Esophagus squamous epithelium (tissue), 5 donors: ENCODE measurements at places on chromosomes 11 and 22.

GRCh38 chr11:47991266-47991830 lies 11.0 kb downstream of the PTPRJ start:
- no peak for DNase-seq

- DNase-seq: no peak
Observed at GRCh38 chr11:1460986-1461825, 25.4 kb downstream of the MOB2 start.

DNA sequence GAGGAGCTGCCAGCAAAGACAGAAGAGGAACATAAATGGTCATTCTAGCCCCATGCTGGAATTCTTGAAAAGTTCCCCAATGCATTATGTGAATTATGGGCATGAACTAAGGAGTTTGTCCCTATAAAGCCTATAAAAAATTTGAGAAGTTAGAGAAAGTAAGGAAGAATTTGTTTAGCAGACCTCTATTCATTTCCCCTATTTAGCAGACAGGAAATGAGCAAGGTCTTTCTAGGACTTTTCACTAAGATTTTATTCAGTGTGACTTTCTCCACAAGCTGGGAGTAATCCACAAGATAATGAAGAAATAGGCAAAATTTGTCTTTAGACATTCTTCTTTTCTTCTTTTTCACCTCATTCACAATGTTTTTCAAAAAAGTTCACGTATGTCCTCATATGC lies 20.0 kb downstream of the PRRG4 start:
- no peak for DNase-seq

DNA sequence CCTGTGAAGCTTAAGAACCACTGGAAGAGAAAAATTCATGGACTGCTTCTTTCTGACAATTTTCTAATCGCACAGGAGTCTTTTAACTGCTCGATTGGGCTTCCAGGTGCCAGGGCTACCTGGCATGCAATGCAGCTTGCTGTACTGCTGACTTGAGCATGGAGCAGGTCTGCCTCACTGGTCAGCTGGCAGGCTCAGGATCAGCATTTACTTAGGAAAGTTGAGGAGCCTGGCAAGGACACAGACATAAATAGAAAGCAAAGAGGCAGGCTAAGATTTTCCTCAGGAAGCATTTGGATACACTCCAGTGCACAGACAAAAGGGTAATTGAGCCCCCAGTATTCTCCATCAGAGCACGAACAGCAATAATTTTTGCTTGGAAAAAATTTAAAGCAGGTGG lies 163.5 kb downstream of the CSNK2A3 start:
- DNase-seq: no peak

GRCh38 chr11:72238040-72238450 lies 5.9 kb downstream of the PHOX2A start:
- no peak for DNase-seq

DNA sequence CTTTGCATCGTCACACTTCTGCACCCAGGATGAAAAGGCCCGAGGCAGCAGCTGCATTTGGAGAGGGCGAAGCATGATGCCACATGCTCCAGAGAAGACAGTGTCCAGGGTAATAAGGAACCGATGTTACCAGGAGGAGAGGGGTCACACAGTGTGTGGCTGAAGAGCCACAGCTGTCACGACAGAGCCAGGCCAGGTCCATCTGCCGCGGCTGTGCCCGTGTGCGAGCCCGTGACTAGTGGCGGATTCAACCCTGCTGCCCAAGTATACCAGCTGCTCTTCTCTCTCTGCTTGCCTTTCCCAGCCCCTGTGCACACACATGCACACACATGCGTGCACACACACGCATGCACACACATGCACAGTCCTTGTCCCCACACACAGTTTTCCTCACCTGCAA lies 1432.5 kb downstream of the BRD1 start:
- no peak for DNase-seq

- DNase-seq: no peak
Observed at GRCh38 chr11:33931067-33931466, 39.2 kb upstream of the LMO2 start.

DNA sequence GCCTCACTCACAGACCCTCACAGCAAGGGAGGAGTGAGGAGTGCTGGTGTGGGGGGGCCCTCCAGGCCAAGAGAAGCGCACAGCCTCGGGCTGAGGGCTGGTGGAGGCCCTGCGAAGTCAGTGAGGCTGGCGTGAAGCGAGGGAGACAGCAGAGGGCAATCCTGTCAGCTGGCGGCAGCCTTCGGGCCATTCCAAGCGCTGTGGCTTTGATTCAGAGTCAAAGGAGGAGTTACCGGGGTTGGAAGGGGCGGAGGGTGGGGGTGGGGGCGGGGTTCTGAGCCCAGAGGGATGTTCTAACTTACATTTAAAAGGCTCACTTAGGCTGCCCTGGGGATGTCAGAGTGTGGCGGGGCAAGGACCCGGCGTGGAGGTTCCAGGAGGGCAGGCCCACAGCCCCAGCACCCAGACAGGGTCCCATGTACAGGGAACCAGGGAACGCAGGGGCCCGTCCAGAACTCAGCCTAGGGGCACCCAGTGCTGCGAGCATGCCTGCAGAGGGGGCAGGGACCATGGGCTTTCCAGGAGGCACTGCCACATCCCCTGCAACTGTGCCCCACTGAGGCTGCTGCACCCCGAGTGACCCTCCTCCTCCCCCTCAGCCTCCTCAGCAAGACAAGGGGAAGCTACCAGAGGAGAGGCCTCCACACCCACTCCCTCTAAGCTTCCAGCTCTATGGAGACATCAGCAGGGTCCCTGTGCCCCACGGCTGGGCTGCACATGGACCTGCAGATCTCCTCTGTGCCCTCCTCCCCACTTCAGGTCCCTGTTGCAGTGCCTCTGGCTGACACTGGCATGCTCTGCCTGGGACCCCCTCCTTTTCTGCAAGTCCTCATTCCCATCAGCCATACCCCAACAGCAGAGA lies 39.7 kb upstream of the TTLL12 start:
- DNase-seq: no peak

DNA sequence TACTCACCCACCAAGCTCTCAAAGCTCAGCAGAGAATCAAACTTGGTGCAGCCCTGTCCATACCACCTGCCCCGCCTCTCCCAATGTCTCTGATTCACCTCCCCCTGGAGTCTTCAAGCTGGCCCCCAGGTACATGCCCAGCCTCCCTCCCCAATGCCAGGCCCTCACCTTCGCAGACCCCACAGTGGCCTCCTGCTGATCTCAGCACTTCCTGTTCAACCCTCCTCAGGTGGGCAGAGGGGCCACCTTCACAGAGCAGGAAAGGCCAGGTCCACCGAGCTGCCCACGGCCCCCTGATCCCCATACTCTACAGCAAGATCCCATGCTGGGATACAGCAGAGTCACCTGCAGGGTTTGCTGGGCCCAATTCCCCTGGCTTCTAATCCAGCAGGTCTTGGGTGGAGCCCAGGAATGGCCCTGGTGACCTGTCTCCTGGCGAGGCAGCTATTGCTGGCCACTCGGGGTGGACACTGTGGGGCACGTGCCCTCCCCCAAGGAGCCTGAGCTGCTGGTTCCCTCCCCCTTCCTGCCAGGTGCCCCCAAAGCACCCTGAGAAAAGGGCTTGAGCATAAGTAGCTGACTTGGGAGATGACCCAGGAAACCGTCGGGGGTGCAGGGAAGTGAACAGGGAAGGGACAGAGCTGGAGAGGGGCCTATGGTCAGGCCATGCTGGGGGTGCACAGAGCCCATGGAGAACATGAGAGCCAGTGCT lies 150.7 kb downstream of the BRD1 start:
- DNase-seq: no peak

- no peak for DNase-seq
Observed at GRCh38 chr11:60912851-60913528, 968 bp upstream of the TMEM109 start.

GRCh38 chr11:108781946-108782345 lies 117.1 kb downstream of the DDX10 start:
- DNase-seq: no peak

DNA sequence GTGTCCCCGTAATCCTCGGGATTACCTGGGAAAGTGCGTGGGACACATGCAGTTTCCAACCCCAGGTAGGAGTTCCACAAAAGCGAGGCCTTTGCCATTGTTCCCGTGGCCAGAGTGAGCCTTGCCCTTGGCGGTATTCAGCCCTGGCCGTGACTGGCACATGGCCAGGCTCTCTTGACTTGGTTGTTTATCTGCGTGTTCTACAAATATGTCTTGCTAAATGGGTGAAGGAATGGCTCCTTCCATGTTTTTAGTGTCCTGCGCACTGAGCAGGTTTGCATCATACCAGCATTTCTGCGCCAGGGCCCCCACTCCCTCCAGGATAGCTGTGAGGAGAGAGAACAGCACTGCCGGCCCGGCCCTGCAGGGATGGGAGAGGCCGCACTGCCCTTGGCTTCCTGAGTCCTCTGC lies 20.0 kb downstream of the POLR3H start:
- no peak for DNase-seq

DNA sequence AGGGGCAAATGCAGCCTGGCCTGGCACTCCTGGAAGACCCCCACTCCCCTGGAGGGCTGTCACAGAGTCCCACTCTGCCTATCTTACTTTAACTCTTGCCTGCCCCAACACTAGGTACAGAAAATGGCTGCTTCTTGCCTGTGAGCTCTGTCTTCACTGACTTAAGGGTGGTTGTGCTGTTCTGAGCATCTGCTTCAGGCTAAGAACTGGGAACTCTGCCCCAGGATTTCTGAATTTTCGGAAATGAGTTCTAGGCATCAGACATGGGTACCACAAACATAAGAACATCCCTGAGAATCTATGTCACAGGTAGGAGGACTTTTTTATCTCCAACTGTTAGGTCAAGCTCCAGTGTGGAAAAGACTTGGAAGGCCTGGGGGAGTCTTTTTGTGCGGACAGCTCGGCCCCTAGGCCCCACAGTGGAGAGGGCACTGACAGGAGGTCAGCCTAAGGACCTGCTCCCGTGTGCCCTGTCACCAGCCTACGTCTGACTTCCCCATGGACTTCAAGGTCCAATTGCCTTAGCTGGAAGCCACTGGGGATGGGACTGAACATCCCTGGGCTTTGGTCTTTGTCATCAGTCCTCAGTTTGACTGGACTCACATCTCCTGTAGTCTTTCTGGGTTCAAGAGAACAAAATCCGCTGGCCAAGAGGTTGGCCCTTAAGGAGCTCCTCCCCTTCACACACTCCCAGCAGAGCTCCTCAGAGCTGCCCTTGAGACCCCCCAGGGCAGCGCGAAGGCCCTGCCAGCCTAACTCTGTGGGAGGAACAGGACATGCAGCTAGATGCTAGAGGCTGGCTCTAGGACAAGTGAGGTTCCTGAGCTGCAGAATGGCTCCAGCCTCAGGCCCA lies 31.9 kb downstream of the PPP2R1B start:
- no peak for DNase-seq

GRCh38 chr11:124674168-124674517 lies 439 bp downstream of the SPA17 start:
- DNase-seq: no peak

GRCh38 chr11:105697291-105697690 lies 87.4 kb downstream of the GRIA4 start:
- no peak for DNase-seq

- DNase-seq: no peak
Observed at GRCh38 chr11:116857936-116858335, 20.5 kb upstream of the APOA1 start.

- DNase-seq: no peak
Observed at GRCh38 chr11:126475014-126475991, 119.8 kb downstream of the ST3GAL4 start.
